ENCODE measurements at places on chromosomes 6 and 20. TPM values are rescaled to one million over a fixed set of nuclear protein-coding genes. Genes with fewer than 3 reads are reported as not detected.

- no peak for DNase-seq
Measured at GRCh38 chr20:22924046-22924737, 110.9 kb upstream of the SSTR4 start.

GRCh38 chr6:157083343-157083742 is 240.0 kb downstream of the TMEM242 start:
- DNase-seq = no peak

GRCh38 chr20:4260102-4260501 is 244.7 kb upstream of the RNF24 start:
- no peak for DNase-seq

GRCh38 chr6:33424855-33425667 is 5.2 kb downstream of the SYNGAP1 start:
- DNase-seq = peak; percentile 81

DNA sequence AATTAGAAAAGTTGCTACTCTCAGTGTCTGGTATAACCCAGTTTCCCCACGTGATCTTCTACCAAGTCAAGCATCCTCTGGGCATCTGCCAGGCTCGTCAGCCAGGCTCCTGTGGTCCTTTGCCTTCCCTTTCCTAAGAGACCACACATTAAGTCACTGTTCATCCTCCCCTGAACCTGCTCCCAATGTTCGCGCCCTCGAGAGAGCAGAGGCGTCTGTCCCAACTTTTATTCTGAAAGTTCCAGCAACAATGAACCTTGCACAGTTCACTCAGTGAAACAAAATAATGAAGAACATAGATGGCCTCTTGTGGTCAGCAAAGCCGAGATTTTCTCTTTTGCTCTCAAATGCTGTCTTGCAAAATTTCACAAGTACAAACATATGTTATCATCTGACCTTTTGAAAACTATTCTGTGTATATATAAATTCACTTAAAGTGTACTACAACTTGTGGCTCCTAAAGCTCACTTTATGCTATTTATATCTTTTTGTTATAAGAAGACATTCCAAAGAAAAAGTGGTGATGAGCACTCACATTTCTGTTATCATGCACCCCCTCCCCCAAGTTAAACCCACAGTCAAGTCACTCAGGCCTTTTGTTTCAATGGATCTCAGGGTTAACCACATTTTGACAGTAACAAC is 39.2 kb upstream of the NHSL1 start:
- DNase-seq = no peak

GRCh38 chr6:82521369-82521768 is 157.8 kb downstream of the TPBG start:
- no peak for DNase-seq

DNA sequence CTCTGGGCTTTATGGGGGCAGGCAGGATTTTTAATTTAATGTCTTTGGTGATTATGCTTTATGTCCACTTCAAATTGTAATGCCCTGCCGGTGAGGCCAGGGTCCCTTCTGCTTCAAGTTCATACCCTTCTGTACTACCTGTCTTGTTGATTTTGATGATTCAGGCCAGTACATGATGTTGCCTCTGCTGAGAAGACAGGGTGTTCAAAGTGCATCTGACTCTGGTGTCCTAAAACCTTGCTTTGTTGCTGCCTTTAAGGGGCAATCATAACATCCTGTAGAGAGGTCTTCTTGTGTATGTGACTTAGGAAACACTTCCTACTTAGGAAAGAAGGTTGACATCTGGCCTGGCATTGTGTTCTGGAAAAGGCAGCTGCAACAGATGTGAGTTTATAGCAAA is 113.2 kb downstream of the TMEM170B start:
- DNase-seq = no peak

GRCh38 chr6:43848671-43849391 is 78.8 kb downstream of the VEGFA start:
- DNase-seq = no peak

GRCh38 chr20:834151-834746 is 734 bp downstream of the FAM110A start:
- DNase-seq = no peak

DNA sequence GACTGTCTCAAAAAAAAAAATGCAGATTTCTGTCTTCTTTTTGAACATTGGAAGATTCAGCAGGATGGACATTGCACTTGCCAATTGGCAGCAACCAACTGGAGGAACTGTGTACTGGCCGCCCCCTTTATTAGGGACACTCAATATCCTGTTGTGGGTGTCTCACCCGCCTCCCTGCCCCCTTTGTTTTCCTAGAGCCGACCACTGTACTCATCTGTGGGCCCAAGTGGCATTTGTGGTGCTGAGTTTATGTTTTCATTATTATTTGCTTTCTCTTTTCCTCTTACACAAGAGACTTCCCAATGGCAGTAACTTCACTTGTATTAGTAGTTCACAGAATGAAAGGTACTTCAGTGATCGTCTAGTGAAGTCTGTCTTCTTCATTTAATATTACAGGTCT is 125.3 kb downstream of the SASH1 start:
- no peak for DNase-seq

The KCNQ5 gene
- 6.5 TPM for total RNA-seq

The C4A gene
- 199 TPM for total RNA-seq

The TRIM26 gene
- total RNA-seq = 45.7 TPM

The MOXD1 gene
- 9.9 TPM for total RNA-seq

All from spleen (tissue), 13 donors.